ENCODE measurements at places on chromosomes 5 and 9.

- DNase-seq: no peak
Observed at GRCh38 chr9:134172198-134173126, 8.1 kb upstream of the RNU6ATAC start.

DNA sequence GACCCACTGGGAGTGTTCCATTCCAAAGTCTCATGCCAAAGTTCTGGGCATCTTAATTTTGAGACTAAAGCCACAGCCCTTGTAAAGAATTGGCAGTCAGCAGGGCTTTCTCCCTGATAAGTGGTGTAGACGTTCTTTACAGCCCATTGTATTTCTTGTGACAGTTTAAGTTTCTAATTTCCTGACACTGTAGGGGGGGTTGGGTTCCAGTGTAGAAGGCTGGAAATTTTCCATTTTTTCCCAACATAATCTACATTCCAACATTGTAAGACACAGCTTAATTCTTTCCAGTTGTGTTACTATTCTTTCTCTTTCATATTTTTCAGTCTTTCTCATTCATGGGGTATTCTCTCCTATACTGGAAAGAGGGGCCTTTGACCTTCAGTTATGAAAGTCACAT is 121.1 kb downstream of the FBXL7 start:
- DNase-seq: no peak

DNA sequence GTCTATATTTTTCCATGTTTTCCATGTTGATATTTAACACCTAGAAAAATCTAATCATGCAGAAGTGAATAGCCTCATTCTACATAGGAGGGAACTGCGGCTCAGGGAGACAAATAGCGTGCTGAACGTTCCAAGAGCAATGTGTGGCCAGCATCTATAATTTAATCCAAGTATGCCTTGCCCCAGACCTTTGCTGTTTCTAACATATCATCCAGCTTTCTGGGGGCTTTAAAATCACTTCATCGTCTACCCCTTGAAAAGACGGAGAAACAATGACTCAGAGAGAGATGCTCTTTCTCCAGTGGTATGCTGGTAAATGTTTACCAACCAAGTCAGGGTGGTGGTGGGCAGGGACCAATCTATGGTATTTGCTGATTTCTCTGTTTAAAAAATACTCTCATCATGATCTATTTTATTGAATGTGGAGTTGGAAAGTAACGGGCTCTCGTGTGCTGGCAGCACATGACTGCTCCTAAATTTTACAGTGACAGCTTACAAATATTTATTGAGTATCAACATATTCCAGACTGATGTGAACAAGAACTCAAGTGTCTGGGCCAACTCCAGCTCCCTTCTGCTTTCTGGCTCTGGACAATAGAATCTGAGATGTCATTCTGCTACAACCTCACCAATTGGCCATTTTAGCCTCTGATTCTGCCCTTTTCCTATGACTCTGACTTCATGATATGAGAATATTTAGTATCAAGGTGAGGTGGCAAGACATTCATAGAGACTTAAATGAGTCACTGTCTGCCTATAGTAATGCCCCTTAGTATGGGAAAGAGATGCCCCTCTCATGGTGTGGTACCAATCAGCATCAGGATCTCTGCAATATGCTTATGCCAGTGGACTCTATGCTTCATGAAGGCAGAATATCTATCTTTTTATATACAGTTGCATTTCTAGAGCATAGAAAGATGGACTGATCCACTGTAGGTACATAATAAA is 407.4 kb upstream of the TNC start:
- no peak for DNase-seq

DNA sequence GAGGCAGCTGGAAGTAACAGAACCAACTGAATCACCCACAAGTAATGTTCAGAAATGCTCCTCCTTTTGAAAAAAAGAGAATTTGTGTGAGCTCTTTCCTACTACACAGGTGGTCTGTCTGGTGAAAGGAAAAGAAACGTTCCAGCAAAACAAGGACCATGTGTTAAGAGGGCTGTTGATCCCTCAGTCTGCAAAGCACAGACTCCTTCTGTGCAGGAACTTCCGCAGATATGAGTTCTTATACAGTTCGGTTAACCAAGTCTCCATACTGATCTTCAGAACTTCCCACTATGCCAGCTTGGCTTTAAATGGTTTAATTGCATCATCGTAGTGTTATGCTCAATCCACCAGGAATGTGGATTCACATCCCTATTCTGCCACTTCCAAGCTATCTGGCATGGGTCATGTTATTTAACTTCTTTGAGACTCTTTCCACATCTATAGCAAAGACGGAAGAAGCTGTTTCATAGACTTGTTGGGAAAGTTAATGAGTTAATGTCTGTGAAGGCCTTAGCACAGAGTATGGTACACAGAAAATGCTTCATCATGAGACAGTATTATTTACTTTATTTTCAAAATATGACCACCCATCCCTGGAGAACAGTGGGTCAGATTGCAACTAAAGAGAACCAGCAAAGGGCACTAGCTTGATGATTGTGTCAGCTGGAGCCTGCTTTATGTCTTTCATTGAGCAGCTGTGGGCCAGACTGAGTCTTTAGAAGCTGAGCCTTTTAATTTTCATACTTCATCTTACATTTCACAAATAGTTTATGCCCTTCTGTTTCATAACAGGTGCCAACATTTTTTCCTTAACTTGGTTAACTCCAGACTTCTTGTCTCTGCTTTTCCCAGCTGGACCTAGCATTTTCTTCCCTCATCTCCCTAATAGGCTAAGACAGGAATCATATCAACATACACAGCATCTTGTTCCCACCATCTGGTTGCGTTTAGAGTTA is 89.9 kb downstream of the MAMDC2 start:
- no peak for DNase-seq

DNA sequence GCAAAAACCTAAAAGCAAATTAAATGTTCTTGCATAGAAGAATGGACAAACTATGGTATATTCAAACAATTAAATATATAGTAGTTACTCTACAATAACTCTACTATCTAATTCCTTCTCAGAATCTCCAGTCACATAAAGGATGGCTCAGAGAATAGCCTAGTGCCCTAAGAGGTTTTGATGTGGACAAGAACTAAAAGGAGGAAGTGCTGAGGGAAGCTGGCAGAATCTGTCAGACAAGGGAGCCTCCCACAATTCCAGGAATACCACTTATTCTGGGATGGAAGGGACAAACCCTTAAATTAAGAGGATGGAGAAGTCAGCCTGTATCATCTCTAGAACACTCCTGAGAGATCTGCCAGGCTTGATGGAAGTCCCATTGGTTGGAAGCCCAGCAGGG is 30.4 kb downstream of the TNFSF8 start:
- no peak for DNase-seq

DNA sequence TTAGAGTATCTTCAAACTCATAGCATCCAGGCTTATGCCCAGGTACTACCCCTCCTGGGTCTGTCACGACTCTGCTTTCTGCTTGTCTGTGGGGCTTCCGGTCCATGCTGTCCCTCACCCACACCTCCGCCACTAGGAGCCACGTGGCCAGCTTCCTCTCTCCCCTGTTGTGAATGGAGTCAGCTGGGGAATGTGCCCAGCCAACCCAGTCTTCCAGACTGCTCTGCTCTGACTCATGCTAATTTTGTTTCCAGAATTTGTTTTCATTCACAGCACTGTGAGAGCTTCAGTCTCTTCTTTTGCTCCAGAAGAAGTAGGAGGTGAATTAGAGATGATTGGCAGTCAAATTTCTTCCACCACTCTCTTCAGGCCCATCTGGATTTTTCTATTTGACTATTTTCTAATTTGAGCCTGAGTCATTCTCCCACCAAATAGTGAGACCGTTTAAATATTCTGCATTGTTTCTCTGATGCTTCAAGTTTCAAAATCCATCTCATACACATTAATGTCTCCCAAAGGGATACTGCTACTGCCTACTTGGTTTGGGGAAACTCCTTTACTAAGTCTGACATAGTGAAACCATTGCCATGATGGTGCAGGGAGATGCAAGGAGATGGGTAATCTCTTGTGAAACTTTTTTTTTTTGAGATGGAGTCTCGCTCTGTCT is 424.1 kb upstream of the KIF2A start:
- no peak for DNase-seq

DNA sequence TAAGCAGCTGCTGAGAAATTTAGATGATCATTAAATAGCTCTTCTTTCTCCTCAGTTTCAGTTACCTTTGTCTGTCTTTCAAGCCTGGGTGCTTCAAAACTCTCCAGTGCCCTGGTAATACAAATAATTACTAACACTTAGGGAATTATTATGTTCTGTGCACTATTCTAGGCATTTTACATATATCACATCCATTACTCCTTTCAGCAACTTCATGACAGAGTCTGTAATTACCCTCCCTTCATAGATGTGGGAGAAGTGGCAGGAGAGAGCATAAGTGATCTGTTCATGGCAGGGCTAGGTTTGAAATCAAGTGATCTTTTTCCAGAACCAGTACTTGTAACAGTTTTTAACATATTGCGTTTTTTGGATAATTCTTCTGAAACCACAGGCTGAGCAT is 32.0 kb downstream of the MAN2A1 start:
- no peak for DNase-seq

DNA sequence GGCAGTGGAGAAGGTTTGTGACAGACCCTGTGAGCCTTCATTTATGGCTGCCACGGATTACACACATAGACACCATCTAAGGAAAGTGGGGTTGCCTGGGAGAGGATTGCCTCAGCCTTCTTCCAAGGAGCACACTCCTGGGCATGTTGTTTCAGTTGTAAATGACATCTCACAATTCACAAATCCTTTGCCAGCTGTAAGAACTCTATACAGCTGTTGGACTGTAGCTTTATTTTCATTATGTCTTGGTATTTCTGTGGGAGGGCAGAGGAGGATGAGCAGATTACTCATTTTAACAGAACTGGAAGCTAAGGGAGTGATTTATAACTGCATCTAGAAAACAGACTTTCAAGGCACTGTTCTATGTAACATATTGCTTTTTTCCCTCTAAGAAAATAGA is 25.6 kb downstream of the MELK start:
- DNase-seq: no peak

- DNase-seq: no peak
Observed at GRCh38 chr9:76162751-76163500, 231.3 kb downstream of the RFK start.

DNA sequence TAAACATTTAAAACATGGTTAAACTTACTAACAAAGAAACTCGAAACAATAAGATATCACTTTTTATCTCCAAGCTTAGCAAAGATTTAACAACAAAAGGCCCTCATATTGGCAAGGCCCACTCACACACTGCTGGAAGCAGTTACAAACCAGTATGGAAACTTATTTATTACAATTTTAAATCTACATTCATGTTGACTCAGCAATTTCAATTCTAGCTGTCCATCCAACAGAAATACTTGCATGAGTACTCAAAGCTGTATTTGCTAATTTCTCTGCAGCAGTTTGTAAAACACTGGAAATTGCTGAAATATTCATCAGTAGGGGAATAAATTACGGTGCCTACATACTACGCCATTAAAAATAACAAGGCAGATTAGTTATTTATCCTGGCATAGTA is 2.8 kb upstream of the DNAJA1 start:
- no peak for DNase-seq

DNA sequence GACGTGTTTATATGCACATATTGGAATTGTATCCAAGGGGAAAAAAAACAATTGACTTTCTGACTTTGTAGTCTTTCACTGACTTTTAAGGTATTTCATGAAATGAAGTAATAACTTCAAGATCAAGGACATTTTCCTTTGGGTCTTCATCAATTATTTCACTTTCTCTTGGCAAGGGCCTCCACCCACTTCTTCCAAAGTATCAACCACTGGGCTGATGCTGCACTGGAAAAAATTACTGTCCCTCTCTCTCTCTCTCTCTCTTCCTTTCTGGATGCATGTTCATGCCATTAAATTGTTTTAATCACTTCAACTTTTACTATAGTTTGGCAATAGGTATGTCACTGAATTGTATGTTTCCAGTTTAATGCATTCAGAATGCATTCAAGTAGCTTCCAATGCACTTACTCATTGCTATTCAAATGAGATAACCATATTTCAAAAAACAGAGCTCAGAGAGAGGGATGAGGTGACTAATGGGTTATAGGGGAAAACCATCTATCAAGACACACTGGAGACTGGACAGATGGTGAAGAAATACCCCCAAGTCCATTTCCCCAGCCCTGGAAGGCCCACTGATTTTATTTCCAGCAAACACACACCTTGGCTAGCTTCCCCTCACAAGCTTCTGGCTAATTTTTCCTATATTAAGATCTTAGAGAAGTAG is 585.3 kb downstream of the EBF1 start:
- no peak for DNase-seq

GRCh38 chr5:160044967-160045366 is 36.0 kb downstream of the TTC1 start:
- no peak for DNase-seq

DNA sequence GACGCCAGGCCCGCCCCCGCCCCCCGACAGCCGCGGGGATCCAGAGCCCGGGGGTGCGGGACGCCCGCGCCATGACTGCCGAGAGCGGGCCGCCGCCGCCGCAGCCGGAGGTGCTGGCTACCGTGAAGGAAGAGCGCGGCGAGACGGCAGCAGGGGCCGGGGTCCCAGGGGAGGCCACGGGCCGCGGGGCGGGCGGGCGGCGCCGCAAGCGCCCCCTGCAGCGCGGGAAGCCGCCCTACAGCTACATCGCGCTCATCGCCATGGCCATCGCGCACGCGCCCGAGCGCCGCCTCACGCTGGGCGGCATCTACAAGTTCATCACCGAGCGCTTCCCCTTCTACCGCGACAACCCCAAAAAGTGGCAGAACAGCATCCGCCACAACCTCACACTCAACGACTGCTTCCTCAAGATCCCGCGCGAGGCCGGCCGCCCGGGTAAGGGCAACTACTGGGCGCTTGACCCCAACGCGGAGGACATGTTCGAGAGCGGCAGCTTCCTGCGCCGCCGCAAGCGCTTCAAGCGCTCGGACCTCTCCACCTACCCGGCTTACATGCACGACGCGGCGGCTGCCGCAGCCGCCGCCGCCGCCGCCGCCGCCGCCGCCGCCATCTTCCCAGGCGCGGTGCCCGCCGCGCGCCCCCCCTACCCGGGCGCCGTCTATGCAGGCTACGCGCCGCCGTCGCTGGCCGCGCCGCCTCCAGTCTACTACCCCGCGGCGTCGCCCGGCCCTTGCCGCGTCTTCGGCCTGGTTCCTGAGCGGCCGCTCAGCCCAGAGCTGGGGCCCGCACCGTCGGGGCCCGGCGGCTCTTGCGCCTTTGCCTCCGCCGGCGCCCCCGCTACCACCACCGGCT is 1.0 kb downstream of the FOXE1 start:
- peak; percentile 35 for DNase-seq

- no peak for DNase-seq
Observed at GRCh38 chr9:79693750-79694149, 122.0 kb downstream of the TLE4 start.

DNA sequence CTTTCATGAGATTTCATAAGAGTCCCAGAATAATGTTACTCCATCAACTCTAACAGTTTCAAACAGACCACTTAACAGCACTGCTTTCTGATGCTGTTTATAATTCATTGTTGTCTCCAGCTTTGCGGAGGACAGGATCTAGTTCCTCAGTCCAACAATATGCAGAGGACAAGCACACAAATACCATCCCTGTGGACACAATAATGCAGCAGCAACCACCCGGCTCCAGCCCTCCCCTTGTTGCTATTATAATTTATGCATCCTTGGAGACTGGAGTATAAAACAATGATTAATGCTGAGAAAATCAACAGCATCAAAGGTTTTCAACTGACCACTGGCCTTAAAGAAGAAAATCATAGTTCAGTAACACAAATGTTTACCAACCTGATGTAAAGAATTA is 108.3 kb downstream of the DENND1A start:
- DNase-seq: no peak

- no peak for DNase-seq
Observed at GRCh38 chr9:16406526-16407225, 463.8 kb downstream of the BNC2 start.

- DNase-seq: no peak
Observed at GRCh38 chr9:105206821-105207699, 37.4 kb upstream of the SLC44A1 start.
